Cardiac ventricle fibroblast (primary cell): ENCODE measurements at places on chromosomes 2 and 18. TPM values are rescaled to one million over a fixed set of nuclear protein-coding genes. Genes with fewer than 3 reads are reported as not detected.

The CABLES1 gene
- total RNA-seq: 8.8 and 9.4 TPM in 2 replicates

The DAPL1 gene
- total RNA-seq: not detected in 2 replicates

The CYP26B1 gene
- total RNA-seq: 11.0 and 12.7 TPM in 2 replicates

The REG3G gene
- total RNA-seq: not detected in 2 replicates

The ATP6V1C2 gene
- total RNA-seq: 0.10 and 0.50 TPM in 2 replicates

The ACKR3 gene
- total RNA-seq: 7.8 and 8.6 TPM in 2 replicates

The ICA1L gene
- total RNA-seq: 5.1 and 5.2 TPM in 2 replicates
